ENCODE measurements at places on chromosomes 13 and 19.
A peak's percentile ranks its signal among the peaks of the same experiment; 100 is the strongest.

- no peak for DNase-seq
Measured at GRCh38 chr13:28327373-28328270, 167.3 kb downstream of the FLT1 start.

DNA sequence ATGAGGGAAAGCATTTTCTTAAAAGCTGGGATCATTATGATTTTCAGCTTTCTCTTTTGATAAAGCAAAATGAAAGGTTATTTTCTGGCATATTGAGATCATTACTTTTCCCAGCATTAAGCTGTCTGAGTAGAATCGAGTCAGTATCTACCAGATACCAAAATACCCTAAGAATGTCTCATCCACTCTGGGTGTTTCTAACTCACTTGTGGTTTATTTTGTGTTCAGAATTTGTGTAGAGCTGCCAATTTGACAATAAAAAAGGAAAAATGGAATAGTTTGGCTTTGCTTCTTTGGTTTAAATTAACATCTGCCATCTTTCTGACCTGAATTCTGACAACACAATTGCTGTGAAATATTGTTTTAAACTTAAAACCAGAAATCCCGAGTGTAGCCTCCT lies 438.7 kb upstream of the ARGLU1 start:
- DNase-seq: no peak

- peak; percentile 76 for DNase-seq
Measured at GRCh38 chr19:14361824-14362223, 19.4 kb upstream of the ADGRE5 start.

GRCh38 chr19:8858260-8858659 lies 26.1 kb downstream of the MBD3L1 start:
- no peak for DNase-seq
